H1 (cell line): ENCODE measurements at places on chromosomes 7 and 10.

GRCh38 chr10:72061491-72061890, 26.9 kb downstream of the SPOCK2 start:
- H3K4me3 ChIP-seq = no peak overlapping the region
- no peaks in the 10 kb centered on the region for H3K36me3 ChIP-seq
- DNase-seq = no peak

GRCh38 chr10:34804306-34804705, 10.8 kb downstream of the PARD3 start:
- no peaks in the 10 kb centered on the region for H3K27me3 ChIP-seq
- DNase-seq = no peak
- no peak overlapping the region for H3K27ac ChIP-seq
- no peaks in the 10 kb centered on the region for H3K36me3 ChIP-seq
- H3K4me1 ChIP-seq = peaks cover 16% of the 10 kb centered on the region

DNA sequence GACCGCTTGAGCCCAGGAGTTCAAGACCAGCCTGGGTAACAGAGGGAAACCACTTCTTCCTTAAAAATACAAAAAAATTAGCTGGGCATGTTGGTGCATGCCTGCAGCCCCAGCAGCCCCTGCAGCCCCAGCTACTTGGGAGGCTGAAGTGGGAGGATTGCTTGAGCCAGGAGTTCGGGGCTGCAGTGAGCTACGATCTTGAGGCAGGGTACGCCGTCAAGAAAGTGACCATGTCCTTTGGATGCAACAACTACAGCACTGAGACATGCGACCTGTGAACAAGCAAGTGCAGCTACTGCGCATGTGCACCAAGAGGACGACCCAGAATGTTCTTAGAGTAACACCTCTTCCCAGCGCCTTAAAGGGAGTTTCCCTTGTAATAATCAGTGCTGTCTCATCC, 66.6 kb upstream of the ZNF479 start:
- H3K4me3 ChIP-seq = no peak overlapping the region
- H3K36me3 ChIP-seq = no peaks in the 10 kb centered on the region
- H3K4me1 ChIP-seq = no peaks in the 10 kb centered on the region
- DNase-seq = no peak

GRCh38 chr7:4769761-4770160, 5.7 kb upstream of the AP5Z1 start:
- no peaks in the 10 kb centered on the region for H3K27me3 ChIP-seq
- H3K36me3 ChIP-seq = no peaks in the 10 kb centered on the region
- no peak overlapping the region for H3K27ac ChIP-seq
- peaks cover 2% of the 10 kb centered on the region; the same call in 1 of the 2 replicates for H3K4me1 ChIP-seq

DNA sequence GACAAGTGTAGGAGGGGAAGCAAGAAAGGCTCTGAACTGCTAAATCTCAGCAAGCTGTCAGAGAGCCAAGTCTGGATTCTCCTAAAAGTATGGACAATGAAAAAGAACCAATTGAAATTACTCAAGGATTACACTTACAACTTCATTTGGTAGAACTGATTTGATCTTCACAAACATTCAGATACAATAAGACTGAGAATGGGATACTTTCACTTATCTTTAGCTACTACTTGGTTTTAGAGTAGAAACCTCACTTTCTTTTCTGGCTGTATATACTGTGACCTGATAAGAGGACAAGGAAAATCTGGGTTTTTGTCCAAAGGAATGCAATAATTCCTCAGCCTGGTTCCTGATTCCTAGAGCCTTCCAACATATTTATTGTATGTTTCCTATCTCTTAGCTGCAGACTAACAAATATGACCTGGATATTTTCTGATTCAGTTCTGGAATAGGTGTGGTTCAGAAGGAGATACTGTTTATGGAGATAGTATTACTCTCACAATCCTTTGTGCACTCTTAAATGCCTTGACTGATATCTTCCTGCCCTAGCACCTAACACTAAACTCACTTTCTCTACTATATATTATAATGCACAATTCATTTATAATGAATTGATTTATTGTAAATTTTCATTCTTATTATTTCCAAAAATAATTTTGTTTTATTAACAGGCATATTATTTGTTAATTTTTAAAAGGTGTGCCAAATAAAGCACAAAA, 7.3 kb downstream of the SEMA3A start:
- H3K4me1 ChIP-seq = no peaks in the 10 kb centered on the region
- no peaks in the 10 kb centered on the region for H3K36me3 ChIP-seq
- no peak overlapping the region for H3K4me3 ChIP-seq
- H3K27me3 ChIP-seq = no peaks in the 10 kb centered on the region

- peak within 1 kb of the TSS; percentile 72 for H3K4me3 ChIP-seq
- no peak for DNase-seq
- H3K27me3 ChIP-seq = 0 out of 2 replicates have a peak, but pooled peaks cover 3% of the 10 kb centered on the region
- peak within 1 kb of the TSS; percentile 77; the same call in 1 of the 2 replicates for H3K27ac ChIP-seq
- H3K36me3 ChIP-seq = no peaks in the 10 kb centered on the region
- H3K4me1 ChIP-seq = no peaks in the 10 kb centered on the region
Measured at GRCh38 chr7:8261711-8262695, at the start of gene ICA1. Gene ICA1 (minus strand): TSS chr7:8262167. CDS start chr7:8235926, 26,241 bp downstream.

- H3K4me1 ChIP-seq = no peaks in the 10 kb centered on the region
- H3K4me3 ChIP-seq = no peak overlapping the region
- DNase-seq = no peak
- no peak overlapping the region for H3K27ac ChIP-seq
Measured at GRCh38 chr7:19009241-19009935, 108.0 kb downstream of the TWIST1 start.

DNA sequence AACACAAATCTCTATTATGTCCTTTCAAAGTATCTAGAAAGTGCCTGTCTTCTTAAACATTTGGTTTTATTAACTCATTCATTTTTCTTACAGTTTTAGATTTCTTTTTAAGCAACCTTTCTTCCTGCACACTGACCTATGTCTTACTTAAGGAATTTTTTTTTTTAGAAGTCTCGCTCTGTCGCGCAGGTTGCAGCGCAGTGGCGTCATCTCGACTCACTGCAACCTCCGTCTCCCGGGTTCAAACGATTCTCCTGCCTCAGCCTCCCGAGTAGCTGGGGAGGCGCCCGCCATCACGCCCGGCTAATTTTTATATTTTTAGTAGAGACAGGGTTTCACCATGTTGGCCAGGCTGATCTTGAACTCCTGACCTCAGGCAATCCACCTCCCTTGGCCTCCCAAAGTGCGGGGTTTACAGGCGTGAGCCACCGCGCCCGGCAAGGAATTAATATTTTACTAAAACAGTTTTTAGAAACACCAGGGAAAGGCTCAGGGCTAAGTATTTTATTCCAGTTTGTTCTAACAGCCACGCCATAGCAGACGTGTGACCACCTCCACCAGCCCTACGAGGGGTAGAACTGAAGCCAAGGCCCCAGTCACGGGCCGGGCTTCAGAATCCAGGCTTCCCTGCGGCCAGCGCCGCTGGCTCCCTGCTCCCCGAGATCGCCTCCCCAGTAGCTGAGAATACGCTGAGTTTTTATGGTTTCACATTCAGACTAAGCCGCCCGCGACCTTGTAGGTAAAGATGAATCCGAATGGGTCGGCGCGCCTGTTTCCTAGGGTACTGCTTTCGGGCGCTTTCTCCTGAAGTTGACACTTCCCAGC, 941 bp upstream of the LUC7L2 start:
- peak overlapping the region; percentile 90 for H3K27ac ChIP-seq
- H3K27me3 ChIP-seq = no peaks in the 10 kb centered on the region
- H3K4me3 ChIP-seq = peak overlapping the region; percentile 88

GRCh38 chr10:110058212-110058611, 50.4 kb downstream of the ADD3 start:
- no peaks in the 10 kb centered on the region for H3K4me1 ChIP-seq
- no peak overlapping the region for H3K4me3 ChIP-seq
- no peak overlapping the region for H3K27ac ChIP-seq
- no peaks in the 10 kb centered on the region for H3K27me3 ChIP-seq
- DNase-seq = no peak

DNA sequence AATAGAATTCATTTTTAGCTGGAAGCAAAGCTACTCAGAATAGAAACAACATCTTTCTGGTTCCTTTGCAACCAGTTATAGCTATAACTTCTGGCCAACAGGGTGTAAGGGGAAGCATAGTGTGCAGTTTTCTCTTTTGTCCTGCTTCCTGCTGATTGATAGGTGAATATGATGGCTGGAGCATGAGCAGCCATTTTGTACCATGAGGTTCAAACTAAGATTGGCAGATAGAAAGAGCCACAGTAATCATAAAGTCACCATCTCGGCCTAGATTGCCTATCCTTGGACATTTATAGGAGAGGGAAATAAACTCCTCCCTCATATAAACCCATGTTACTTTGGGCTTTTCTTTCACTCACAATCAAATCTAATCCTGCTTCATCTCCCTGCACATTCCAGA, 102.2 kb upstream of the FGFR2 start:
- H3K36me3 ChIP-seq = no peaks in the 10 kb centered on the region
- H3K4me3 ChIP-seq = no peak overlapping the region
- no peak for DNase-seq
- H3K27me3 ChIP-seq = no peaks in the 10 kb centered on the region
- H3K27ac ChIP-seq = no peak overlapping the region

DNA sequence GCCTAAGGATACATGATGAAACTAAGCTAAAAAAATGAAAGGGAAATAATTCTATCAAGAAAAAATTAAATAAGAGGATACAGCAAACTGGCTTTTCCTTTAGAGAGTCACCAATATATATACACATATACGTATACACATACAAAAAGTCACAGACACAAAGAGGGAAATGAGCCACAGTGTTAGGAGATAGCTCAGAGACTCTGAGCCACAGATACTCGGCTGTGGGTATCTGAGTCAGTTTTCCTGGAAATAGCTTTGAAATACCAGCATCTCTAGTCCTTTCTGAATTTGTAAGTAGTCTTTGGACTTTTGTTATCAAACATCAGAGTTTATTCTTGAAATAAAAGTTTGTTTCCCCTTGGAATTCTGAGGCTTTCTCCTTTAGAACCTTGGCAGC, 111.8 kb downstream of the TBXAS1 start:
- no peak overlapping the region for H3K4me3 ChIP-seq
- no peaks in the 10 kb centered on the region; the same call in 1 of the 2 replicates for H3K4me1 ChIP-seq
- no peaks in the 10 kb centered on the region for H3K36me3 ChIP-seq
- no peaks in the 10 kb centered on the region for H3K27me3 ChIP-seq

- no peaks in the 10 kb centered on the region for H3K27me3 ChIP-seq
- no peaks in the 10 kb centered on the region for H3K4me1 ChIP-seq
- no peak overlapping the region for H3K27ac ChIP-seq
- no peak for DNase-seq
Measured at GRCh38 chr10:28891058-28891713, 213.9 kb downstream of the BAMBI start.

DNA sequence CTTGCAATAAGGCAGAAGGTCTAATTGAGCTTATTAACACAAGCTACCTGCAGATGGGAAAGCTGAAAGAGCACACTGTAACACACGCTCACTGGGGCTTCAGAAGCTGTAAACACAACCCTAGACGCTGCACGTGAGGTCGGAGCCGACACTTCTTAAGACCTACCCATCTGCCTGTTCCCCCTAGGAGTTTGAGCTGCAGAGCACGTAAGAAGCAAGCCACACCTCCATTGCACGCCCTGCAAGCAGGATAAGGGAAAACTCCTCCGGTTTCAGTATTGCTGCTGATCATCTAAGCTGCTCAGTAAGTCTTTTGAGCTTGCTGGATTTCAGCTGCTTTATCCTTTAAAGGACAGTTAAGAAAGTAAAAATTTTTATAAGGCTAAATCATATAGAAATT, 244.0 kb upstream of the ZWINT start:
- H3K4me1 ChIP-seq = no peaks in the 10 kb centered on the region
- no peaks in the 10 kb centered on the region for H3K36me3 ChIP-seq
- no peak for DNase-seq
- H3K4me3 ChIP-seq = no peak overlapping the region

DNA sequence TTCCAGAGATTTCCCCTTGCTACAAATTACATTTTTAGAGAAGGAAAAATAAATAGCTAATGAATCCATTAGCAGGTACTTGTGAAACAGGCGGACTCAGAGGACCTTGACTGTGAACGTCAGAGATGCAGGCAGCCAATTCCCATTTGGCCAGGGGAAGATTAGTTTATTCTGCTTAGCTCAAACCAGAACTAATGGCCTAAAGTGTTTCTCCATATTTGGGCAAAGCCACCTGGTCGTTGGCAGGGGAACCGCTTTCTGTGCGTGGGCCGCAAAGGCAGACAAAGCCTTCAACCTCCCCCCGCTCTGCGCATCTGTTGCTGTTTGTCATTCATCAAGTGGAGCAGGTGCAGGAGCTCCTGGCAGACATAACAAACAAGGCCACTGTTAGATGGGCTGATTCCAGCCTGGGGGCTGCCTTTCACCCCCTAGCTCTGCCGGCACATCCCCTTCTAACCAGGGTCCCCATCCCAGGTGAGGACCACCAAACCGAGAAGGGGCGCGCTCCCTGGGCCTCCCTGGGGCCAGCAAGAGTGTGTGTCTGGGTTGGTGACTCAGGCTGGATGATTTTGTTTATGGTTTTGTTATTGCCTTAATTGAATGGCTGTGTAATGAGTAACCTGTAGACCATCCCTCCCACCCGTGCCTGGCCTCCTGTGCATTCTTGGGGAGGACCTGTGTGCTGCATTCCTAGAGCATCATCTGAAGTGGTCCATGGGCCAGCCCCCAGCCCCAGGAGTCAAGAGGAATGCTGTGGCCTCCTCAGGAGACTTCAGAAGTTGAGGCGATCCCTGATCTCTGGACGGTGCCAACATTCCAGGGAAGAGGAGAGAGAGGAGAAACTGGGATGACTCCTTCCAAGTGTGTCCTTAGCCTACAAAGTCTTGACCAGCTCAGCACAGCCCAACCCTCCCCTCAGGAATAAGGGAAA, 14.5 kb upstream of the CPA1 start:
- H3K4me3 ChIP-seq = no peak overlapping the region
- no peak overlapping the region; the same call in 1 of the 2 replicates for H3K27ac ChIP-seq
- H3K27me3 ChIP-seq = no peaks in the 10 kb centered on the region
- no peaks in the 10 kb centered on the region for H3K36me3 ChIP-seq
- no peak for DNase-seq

DNA sequence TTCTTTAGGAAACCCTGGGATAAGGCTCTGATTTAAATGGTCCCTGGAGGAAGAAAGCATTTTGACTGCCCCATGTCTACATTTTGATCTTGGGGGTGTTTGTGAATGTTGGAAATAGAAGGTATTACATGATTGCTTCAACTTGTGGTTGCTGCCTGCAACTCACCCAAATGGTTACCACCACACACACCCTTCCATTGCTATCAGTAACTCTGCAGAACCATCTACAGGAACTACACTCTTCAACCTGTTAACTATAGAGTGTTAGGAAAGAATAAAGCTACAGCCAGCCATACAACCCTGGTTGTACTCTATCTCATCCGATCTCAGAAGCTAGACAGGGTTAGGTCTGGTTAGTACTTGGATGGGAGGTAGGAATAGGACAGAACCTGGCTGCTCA, 71.2 kb downstream of the APBB1IP start:
- H3K27me3 ChIP-seq = no peaks in the 10 kb centered on the region
- no peak for DNase-seq
- no peaks in the 10 kb centered on the region for H3K4me1 ChIP-seq
- no peak overlapping the region for H3K27ac ChIP-seq
- no peak overlapping the region for H3K4me3 ChIP-seq

GRCh38 chr7:84614821-84615501, 420.4 kb upstream of the SEMA3A start:
- H3K36me3 ChIP-seq = no peaks in the 10 kb centered on the region
- H3K27me3 ChIP-seq = no peaks in the 10 kb centered on the region
- DNase-seq = no peak
- no peaks in the 10 kb centered on the region for H3K4me1 ChIP-seq
- H3K27ac ChIP-seq = no peak overlapping the region
- H3K4me3 ChIP-seq = no peak overlapping the region
